ENCODE measurements at places on chromosomes 4 and X. TPM values are rescaled to one million over a fixed set of nuclear protein-coding genes. Genes with fewer than 3 reads are reported as not detected.
A peak's percentile ranks its signal among the peaks of the same experiment; 100 is the strongest.

- DNase-seq = no peak
Observed at GRCh38 chr4:55399581-55399980, 3.8 kb downstream of the TMEM165 start.

GRCh38 chr4:1752284-1753041 lies 31.1 kb downstream of the TACC3 start:
- no peak for DNase-seq

GRCh38 chrX:45400027-45400779 lies 199.5 kb upstream of the DIPK2B start:
- DNase-seq = peak; percentile 69

- DNase-seq = no peak
Observed at GRCh38 chrX:96707804-96708203, 23.2 kb downstream of the DIAPH2 start.

- no peak for DNase-seq
Observed at GRCh38 chr4:30617836-30618235, 102.3 kb upstream of the PCDH7 start.

DNA sequence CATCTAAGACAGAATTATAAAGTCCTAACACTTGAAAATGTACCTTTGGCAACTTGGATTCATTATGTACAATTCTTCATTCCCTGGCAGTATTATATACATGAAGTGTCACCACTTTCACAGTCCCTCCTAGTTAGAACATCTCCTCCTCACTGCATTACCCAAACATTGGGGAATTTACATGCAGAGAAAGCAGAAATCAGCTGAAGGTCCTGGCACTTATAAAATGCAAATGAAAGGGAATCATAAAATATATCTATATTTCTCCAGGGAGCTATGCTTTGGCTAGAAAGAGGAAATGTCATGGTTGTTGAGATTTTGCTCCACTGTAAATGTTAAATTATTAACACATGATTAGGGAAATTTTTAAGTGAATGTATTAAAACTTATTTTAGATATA lies 835.6 kb upstream of the SLIT2 start:
- DNase-seq = no peak

- DNase-seq = no peak
Observed at GRCh38 chr4:58849026-58849425, 1738.8 kb upstream of the IGFBP7 start.

The ZDHHC15 gene
- total RNA-seq = 3.6 TPM

The CLNK gene
- not detected for total RNA-seq

The PFKFB1 gene
- total RNA-seq = not detected

The KCND1 gene
- total RNA-seq = 0.32 TPM
